Fibroblast of the aortic adventitia (primary cell): ENCODE measurements at places on chromosomes 5 and 9. TPM values are rescaled to one million over a fixed set of nuclear protein-coding genes. Genes with fewer than 3 reads are reported as not detected.

DNA sequence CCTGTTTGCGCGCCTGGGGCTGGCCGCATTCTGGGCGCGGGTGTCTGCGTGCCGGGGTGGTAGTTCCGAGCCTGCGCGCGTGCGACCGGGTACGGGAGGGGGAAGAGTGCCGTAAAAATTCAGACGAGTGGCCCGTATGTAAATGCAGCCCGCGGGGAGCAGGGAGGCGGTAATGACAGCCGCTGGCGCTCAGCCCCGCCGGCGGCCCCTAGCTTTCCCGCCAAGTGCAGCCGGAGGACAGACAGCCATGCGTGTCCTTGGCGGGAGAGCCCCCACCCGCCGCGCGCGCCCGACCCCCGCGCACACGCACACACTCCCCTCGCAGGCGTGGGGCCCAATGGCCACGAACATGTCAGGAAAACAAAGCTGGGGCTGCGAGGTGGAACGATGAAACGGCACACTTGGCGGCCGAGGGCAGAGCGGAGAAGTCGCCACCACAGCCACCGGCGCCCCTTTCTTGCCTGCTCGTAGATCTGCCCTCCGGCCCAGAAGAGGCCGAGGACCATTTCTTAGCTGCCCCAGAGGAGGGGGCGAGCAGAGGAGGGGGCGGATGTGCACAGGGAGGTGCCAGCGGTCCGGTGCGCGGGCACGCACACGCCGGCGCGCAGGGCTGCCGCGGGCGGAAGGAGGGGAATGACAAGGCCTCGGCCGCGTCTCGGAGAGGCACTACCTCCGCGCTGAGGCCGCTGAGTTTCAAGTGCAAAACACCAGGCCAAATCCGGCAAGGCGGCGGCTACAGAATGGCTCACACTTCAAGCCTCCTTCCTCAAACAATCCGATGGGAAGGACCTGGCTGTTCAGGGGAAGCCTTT, 208.4 kb downstream of the MEF2C start:
- no peak for DNase-seq

DNA sequence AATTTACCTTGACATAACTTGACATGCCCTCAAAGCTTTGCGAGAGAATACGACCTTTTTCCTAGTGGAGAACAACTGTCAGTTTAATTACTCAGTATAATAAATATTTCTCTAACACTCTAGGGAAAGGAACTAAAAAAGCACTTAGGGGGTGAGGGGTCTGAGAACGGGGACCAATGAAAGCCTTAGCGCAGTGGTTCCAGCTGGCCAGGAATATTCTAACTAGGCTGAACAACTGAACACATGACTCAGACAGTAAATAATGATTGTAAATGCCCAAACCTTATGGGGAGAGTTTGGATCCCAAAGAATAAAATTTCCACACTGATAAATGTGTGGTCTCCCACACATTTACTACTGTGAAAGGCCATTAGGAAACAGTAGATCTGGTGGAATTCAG, 14.9 kb downstream of the MYO10 start:
- no peak for DNase-seq

GRCh38 chr9:37806271-37806670, 5.7 kb downstream of the DCAF10 start:
- DNase-seq: no peak

GRCh38 chr5:144779368-144779767, 608.7 kb downstream of the KCTD16 start:
- peak; percentile 50 for DNase-seq

DNA sequence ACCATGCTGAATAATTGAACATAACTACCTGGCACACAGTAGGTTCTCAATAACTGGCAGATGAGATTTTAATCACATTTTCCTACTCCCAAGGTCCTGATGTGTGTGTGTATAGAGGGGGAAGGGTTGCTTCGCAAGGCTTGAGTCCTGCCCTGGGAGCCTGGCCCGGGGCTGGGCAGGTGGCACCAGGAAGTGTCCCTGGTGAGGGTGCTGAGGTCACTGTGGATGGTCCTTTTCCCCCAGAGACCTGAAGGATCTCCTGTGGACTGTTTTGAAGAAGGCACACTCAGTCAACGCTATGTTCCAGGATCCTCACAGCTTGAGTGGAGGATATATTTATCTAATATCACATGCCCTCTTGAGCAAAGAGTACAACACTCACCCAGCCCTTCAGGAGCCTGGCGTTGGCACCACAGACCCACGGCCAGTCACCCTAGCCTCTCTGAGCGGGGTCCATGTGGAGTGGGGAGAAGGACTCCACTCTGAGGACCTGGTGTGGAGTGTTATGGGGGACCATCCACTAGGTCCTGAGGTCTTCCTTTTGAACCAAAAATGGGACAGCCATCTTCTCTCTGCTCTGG, 177.8 kb downstream of the GABBR2 start:
- no peak for DNase-seq

GRCh38 chr5:109690242-109690974, 681 bp downstream of the MAN2A1 start:
- DNase-seq: peak; percentile 34

The FRMPD1 gene
- not detected in 2 replicates for total RNA-seq

GRCh38 chr9:14373706-14374105, 59.8 kb upstream of the NFIB start:
- peak; percentile 58 for DNase-seq

DNA sequence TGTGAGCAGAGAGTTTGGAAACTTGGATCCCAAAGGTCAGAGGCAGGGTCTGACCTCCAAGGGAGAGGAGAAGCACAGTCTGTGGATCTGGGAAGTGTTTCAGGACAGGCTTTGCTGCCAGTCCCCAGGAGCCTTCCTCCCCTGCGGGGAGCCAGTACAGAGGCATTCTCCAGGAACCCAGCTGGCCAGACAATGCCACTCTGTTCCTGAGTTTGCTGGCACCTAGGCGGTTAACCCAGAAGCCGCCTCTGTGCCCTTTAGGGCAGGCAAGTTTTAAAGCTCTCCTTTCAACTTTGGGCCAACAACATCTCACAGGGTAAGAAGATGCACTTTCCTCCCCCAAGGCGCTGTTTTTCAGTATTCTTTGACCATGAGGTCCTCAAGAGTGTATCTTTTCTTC, 37.0 kb upstream of the FGF1 start:
- no peak for DNase-seq

DNA sequence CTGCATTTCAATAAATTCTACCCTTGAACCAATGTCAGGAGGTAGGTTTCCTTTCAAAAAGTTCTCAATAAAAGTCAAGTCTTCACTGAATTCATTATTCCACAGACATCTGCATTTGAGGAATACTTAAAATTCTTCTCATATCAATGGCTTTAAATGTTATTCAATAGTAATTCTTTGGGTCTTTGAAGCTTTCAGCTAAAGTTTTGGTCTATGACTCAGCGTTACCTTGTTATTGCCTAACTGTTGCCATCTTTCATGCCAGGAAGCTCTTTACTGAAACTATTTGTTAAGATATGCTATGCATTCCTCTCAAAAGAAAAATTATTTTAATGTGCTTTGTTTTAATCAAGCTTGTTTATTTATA, 170.5 kb downstream of the NNT start:
- peak; percentile 94 for DNase-seq

- DNase-seq: peak; percentile 38
Measured at GRCh38 chr5:56900395-56900794, 9.0 kb upstream of the SETD9 start.

The DAPK1 gene
- total RNA-seq: 30.9 and 119 TPM in 2 replicates

The ARHGEF37 gene
- 2.6 and 2.7 TPM in 2 replicates for total RNA-seq

The POMT1 gene
- total RNA-seq: 24.2 and 98.5 TPM in 2 replicates

- peak; percentile 70 for DNase-seq
Measured at GRCh38 chr9:100579665-100580064, 1.8 kb downstream of the CAVIN4 start.

DNA sequence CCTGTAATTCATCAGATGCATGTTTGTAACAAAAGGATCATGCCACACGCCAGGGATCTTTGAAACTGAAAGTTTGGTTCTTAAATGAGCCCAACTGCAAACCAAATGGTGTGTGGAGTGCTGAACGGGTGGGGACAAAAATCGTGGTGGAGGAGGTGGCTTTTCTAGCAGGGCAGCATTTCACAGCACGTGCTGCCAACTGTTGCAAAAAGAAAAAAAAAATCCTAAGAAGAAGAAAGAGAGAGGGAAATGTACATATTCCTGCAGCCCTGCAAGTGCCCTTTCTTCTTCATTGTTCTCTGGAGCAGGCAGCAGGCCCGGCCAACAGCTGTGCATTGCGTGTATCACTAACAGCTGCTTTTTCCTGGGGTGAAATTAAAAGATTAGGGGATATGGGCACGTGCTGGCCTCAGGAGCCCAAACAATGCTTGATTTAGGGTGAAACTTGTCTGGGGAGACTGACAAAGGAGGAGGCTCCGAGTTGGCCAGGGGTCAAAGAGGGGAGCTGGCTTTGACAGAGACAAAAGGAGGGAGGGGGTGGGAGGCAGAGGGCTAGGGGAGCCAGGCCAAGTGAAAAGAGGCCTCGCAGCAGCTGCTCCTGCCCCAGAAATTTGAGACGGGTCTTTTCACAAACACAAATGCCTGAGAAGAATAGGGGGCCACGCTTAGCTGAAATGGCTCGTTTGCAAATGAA, 73.0 kb downstream of the GADD45G start:
- no peak for DNase-seq

DNA sequence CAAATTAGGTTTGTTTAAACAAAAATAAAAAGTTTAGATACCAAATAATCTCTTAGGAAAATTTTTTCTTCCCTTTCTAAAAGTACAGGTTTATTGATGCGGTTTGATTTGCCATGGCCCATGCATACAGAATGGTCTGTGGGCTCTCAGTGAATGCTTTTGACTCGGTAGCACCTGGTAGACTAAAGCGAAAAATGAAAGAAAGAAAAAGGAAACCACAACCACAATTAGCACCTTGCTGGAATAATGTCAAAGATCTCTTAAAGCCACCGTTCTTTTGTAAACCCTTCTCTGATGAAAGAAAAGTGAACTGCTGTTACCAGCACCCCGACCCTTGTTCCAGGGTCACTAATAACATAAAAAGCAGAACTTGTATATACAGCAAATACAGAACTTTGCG, 157.9 kb downstream of the NFIB start:
- DNase-seq: no peak

The SLC34A3 gene
- not detected in 2 replicates for total RNA-seq

- no peak for DNase-seq
Measured at GRCh38 chr9:89095761-89096528, 82.7 kb downstream of the SHC3 start.

- DNase-seq: no peak
Measured at GRCh38 chr9:114006931-114007691, 71.0 kb downstream of the AMBP start.

The DNM1 gene
- total RNA-seq: 28.0 and 57.4 TPM in 2 replicates

DNA sequence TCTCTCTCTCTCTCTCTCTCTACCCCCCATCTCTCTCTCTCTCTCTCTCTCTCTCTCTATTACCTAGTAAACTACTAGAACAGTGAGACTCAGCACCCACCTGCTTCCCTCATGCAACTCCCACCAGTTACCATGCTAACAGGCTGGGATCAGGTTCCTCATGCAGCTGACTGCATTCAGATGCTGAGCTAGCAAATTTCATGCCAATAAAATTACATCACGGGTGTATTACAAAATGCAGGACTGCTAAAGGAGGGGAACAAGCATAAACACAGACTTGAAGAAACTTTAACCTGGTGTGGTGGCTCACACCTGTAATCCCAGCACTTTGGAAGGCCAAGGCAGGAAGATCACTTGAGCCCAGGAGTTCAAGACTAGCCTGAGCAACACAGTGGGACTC, 76.0 kb downstream of the CEMIP2 start:
- DNase-seq: peak; percentile 40

The RNF208 gene
- total RNA-seq: 0.45 TPM in 1 of 2 replicates, not detected in the other

The AMBP gene
- 0.27 TPM in 1 of 2 replicates, not detected in the other for total RNA-seq

GRCh38 chr5:14900693-14901461, 29.3 kb upstream of the ANKH start:
- peak; percentile 91 for DNase-seq

DNA sequence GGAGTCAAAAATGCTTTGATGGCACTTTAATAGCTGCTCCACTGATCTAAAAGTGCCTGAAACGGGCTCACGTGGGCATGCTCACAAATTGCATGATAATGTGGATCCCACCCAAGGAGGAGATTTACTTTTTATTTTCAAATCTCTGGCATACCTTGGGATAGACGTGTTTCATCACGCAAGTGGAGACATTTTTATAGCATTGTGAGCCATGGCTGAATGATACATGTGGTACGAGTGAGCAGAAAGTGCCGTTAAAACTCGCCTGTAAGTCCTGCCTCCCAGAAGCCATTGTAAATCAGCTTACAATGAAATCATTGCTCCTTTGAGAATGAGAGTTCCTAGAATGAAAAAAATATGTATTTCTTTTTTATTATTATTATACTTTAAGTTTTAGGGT, 514.7 kb downstream of the MAT2B start:
- DNase-seq: no peak

GRCh38 chr5:176769911-176770310, 40.4 kb upstream of the UNC5A start:
- no peak for DNase-seq

The F12 gene
- 0.27 and 1.4 TPM in 2 replicates for total RNA-seq

- no peak for DNase-seq
Measured at GRCh38 chr5:952597-953271, 55.9 kb upstream of the NKD2 start.

DNA sequence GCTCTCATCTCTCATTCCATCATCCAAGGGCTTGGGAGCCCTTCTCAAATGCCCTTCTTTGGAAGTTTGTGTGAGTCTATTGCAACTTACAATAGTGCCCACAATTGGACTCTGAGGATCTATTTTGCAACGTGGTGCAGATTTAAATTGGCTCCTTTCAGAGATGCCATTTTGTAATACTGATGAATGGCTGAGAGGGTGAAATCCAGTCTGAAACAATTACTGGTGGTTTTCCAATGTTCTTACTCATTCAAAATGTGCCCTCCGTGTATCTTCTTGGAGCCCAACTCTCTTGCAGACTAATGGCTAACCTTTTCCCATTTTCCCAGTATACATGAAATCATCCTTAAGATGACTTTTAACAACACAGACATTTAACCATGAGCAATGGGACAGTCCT, 6.1 kb downstream of the ZNF462 start:
- DNase-seq: peak; percentile 63

DNA sequence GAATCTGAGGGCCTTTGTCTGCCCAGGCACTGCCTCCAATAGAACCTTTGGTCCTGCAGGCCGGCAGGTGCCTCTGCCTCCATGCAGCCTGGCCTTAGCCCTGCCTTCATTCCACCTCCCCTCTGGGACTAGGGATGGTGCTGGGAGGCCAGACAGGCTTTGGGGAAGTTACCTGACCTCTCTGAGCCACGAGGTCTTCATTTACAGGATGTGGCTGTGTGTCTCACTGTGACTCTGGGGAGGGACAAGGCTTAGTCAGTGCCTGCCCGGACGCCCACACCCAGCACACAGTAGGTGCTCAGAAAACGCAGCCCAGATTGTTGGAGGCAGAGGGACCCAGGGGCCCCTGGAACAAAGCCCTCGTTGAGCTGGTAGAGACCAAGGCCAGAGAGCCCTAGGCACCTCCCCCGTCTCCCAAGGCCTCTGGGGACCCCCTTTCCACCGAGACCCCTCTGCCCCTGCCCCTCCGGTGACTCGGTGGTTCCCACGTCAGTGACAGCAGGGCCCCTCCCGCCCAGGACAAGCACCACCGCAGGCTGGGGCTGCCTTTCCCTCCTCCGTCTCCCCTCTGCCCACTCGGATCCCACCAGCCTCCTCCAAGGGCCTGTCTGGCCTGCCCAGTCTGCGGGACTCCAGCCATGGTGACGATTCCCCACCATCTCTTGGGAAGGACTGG, 46.9 kb upstream of the EGFL7 start:
- no peak for DNase-seq
